ENCODE measurements at places on chromosomes 4 and X.
A peak's percentile ranks its signal among the peaks of the same experiment; 100 is the strongest.

DNA sequence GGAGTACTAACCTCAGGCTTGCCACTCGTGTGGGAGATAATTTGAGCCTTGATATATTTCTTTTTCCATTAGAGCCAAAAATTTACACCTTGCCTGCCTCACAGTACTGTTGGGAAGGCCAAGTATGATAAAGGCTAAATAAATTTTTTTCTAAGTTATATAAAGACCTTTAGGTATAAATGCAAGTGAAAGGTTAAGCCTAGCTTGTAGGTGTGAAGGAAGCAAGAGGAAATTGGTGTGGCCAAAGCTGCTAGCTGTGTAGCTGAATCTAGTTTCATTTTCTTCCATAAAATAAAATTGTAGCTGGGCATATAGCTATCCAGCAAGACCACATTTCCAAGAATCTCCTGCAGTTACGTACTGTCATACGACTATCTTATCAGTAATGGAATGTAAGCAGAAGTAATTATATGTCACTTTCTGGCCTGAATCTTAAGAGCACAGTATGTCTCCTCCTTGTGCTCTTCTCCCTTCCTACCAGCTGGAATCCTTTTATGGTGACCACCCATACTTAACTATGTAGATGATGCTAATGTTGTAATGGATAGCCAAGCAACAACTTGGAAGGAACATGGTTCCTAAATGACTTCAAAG, 14.3 kb upstream of the GABRE start:
- no peak for DNase-seq

DNA sequence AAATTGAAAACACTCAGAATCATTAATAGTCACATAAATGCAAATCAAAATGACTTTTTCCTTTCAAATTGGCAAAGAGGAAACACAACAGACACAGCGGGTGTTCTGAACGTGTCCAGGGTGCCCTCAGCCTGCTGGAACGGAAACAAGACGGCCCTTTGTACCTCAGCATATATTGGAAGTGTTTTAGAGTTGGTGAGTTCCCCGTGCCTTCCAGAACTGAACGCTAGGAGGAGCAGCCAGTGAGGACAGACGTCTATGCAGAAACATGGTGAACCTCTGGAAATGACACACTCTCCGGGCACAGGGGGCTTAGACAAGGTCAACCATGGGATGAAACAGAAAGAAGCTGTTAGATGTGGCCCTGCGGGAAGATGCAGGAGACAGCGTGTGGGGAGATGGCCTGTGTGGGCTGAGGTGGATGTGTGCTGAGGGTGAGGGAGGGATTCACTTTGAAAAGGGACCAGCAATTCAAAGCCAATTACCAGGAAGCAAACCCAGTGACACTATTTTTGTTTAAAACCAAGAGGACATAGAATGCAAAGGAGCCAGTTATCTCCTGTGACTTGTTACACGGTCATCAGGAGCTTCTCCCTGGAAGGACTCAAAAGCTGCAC, 40.4 kb downstream of the RNF212 start:
- peak; percentile 65 for DNase-seq

GRCh38 chrX:153878345-153878744, 7.6 kb downstream of the L1CAM start:
- DNase-seq: no peak

DNA sequence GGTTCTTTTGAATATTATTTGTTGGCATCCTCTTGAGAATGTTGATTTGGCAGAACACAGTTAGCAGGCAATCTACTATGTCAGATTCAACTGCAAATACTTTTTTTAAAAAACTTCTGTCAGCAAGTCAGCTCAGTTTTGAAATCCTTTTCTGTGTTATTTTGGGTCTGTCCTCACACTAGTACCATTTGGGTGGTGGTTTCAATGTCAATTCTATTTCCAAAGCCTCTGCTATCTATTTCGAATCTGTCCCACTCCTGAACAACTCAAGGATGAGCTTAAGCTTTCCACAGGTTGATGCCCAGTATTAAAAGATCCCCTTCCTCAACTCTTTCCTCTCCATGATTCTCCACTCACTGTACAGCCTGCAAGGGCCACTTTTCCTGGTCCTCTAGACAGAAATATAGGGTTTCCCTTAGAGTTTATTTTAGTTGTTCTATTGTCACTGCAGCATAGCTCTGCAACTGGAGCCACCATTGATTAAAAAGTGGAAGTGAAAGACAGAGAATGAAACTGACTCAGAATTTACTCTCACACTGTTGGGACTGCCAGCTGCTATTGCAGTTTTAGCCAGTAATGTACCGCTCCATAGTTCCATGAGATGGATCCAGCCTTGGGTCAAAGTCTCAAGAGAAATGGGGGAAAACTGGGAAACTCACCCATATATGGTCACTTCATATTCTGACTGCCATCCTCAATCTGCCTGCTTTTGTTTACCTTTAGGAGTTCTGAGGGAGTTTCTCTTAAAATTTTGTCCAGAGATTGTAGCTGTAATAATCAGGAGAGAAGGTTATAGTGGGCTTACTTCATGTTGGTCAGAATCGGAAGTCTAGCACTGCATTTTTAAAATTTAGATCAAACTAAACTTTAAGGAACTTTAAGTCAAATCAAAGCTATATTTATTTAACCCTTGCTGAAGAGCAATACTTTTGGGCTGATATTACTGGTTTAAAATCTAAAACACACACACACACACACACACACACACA, 14.6 kb downstream of the HDX start:
- no peak for DNase-seq

DNA sequence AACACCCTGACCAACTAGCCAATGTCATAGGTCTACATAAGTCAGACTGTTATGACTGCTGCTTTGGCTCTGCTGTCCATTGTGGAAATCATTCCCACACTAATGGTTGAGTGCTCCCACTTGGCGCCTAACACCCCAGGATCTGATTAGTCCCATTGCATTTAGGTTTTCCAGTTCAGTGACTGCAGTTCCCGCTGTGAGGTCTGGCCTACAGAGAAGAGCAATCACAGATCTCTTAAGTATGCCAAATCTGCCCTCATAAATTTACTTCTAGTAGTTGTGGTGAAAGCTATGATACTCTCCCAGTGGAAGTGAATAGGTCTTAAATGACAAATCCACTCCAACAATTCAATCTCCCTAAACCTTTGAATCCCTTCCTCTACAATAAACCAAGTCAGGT, 77.3 kb upstream of the IL2 start:
- DNase-seq: no peak

DNA sequence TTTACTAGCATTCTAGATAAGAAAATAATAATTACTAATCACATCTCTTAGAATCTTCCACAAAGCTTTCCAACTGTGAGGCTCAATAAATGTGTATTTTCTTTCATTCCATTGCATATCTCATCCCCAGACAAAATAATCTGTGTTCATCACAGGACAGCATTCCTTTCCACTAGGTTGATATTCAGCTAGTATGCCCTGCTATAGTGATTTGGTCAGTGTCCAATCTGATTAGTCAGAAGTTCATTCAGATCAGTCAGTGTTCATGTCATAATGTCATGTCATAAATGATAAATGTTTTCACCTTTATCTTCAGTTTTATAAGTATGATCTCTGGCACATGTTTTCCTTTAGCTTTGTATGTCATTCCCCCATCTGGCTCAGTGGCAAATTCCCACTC, 611.4 kb downstream of the KCTD8 start:
- no peak for DNase-seq

DNA sequence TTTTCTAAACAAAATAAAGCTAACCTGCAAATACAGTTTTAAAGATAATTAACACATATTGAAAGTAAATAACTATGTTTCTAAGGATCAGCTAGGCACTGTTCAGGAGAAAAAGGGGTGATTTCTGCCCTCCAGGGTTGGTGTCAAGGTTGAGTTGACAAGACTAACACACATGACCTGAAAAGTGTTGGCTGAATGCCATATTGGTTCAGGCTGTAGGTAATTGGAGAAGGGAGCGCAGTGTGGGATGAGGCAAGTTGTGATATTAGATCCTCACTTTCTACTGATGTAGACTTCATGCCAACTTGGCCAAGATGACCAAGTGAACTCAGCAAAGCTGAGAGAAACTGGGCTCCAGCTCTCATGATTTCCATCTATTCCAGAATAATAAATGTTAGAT, 42.2 kb downstream of the PPM1K start:
- DNase-seq: peak; percentile 1

GRCh38 chrX:44225667-44226066, 117.8 kb downstream of the EFHC2 start:
- DNase-seq: no peak

DNA sequence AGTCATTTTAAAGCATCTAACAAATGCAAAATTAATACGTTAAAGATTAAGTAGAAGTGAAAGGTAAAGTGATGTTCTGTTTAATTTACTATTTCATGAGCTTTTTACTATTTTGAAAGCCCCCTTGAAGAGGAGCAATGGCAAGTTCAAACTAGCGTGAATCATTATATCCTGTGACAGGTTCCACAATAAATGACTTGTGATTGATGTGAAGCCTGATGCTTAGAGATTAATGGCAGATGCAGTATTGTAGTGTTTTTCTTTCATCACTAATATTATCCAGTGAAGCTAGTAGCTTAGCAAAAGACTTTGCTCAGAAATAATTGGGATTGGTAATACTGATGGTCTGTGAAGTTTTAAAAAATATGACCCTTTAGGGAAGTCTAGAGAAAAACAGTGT, 57.3 kb downstream of the STOX2 start:
- no peak for DNase-seq

DNA sequence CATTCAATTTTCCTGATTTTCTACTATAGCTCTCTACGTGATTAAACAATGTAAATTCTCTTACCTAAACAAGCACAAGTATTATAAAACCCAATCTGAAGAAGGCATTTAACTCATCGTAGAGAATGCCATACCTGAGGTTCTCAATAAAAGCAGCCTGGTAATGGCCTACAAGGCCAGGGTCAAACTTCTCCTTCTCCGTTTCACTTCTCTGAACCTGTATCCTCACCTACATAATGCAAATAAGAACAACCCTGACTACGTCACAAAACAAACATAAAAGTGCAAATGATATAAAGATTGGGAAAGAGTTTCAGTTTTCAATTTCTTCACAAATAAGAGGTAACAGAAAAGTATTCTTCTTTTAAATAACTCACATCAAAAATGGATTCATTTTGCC, 55.6 kb upstream of the STS start:
- DNase-seq: no peak

DNA sequence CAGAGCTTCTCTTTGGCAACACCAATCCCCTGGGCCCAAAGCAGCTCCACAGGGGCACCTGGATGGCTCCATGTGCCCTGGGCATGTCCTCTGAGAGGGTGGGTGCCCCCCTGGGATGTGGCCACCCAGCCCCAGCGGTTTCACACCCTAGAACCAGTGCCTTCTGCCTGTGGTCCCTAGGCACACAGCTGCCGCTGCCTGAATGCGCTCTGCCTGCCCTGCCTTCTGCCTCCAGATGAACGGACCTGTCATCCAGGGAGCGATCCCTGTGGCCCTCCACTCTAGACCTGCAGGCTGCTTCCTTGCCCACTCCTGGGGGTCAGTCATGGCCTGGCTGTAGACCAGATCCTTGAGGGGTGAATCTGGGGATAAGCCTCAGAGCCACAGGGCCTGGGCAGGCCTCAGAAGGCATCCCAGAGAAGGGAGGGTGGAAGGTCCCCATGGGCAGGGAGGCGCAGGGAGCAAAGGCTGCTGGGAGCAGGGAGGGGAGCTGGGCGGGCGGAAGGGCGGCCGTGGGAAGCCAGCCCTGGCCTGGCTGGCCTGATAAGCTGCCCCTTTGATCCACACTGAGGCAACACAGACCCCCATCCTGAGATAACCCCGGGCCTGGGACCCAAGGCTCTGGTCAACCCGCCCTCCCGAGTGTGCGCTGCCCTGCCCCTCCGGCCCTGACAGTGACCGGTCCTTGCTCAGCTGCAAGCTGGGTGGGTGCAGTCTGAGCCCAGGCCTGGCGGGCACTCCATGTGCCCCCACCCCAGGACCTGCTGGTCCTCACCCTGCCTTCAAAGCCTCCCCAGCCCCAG, 8.1 kb upstream of the FGFR3 start:
- no peak for DNase-seq

DNA sequence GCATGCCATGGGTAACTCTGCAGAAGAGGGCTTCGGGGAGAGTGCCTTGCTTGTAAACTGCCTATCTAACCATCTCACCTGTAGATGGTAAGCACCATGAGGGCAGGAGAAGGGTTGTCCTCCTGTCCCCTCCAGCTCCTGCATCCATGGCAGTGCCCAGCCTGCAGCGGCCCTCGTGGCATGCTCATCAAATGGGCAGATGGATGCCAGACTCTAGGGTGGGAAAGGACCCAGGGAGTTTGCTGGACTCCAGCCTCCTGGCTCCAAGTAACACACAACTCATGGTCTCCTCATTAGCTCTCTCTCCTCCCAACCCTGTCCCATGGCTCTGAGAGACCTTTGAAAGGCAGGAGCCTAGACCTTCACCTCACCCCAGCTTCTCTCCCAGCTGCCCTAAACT, 29.7 kb upstream of the CRMP1 start:
- DNase-seq: no peak

DNA sequence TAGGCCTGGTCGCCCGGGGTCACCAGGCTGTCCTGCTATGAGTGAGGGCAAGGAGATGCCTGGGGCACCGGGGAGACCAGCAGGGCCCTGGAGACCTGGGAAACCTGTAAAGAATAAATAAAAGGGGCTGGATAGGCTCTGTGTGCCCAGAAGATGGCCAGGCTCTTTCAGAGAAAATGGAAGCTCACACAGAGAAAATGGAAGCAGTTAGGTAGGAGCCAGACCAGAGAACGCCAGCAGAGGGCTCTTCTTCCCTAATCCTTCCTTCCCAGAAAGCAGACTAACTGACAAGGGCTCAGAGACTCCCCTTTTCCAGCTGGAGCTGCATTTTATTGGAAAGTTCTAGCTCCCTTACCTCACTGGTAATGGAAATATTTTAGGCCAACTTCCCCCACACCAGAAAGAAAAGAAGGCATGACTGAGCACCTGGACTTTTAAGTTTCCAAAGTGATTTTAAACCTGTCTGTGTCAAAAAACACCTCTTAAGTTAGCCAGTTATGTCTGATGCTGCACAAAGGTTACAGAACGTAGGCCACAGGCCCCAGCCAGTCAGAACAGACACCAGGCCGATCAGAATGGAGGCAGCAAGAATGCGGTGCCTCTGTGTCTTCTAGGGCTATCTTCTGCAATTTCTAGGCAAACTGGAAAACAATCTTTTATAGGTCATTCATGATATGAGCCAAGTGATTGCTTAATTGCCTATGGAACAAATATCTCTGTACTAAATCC, 74.0 kb downstream of the ATG4A start:
- DNase-seq: peak; percentile 74

DNA sequence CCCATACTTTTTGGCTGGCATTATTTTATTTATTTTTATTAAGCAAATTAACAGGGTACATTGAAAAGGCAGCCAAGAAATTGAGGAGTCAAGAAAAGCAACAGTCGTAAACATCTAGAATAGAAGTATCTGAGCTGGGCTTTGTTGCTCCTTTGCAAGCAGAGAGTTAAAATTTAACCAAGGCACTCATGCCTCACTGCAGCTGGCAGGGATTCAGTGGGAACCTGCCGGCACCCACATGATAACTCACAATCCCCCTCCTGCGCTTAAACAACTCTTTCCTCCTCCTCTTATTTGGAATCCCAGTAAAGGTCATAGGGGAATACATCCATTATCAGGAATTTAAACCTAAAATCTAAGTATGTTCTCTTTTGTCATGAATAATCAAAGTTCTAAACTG, 115.5 kb downstream of the SOX3 start:
- no peak for DNase-seq
